ENCODE measurements at places on chromosomes 1 and 21. TPM values are rescaled to one million over a fixed set of nuclear protein-coding genes. Genes with fewer than 3 reads are reported as not detected.

DNA sequence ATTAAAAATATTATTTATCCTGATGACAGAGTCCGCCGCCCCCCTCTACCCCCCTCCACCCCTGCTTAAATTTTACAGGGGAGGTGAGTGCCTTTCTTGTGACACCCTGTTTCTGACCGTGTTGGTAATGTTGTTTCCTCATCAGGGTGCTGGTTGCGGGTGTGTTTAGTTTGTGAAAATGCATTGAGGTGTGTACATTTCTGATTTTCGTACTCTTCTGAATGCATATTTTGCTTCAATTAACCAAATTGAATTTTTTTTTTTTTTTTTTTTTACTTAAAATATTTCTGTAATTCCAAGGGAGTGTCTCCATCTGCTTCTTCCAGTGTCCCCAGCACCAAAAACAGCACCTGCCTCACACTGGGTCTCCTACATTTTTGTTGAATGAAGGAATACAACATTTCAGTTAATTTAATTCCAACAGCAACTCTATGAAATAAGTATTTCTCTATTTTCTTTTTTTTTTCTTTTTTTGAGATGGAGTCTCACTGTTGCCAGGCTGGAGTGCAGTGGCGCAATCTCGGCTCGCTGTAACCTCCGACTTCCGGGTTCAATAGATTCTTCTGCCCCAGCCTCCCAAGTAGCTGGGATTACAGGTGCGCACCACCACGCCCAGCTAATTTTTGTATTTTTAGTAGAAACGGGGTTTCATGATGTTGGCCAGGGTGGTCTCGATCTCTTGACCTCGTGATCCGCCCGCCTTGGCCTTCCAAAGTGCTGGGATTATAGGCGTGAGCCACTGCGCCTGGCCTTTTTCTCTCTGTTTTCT lies 5.6 kb upstream of the SLC2A1 start:
- no peak for DNase-seq
- peaks cover 6% of the 10 kb centered on the region for H3K27me3 ChIP-seq
- no peaks in the 10 kb centered on the region for H3K36me3 ChIP-seq
- H3K27ac ChIP-seq, result no peak overlapping the region

DNA sequence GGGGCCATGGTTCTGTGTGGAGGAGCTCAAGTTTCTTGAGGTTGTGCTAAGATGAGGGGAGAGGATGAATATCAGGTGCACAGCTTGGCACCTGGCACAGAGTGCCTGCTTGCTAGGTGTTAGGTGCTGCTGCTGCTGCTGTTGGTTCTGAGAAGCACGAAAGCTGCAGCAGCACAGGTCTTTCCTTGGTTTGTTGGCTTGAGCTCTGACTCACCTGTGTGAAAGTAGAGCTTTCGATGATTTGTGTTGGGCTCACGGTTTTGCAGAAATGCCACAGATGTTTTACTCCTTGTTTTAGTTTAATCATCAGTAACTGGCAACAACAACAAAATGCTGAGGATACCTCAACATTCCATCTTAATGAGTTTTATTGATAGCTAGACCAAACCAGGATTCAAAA lies 221.6 kb downstream of the BRINP2 start:
- no peak overlapping the region for H3K27ac ChIP-seq
- H3K27me3 ChIP-seq, result no peaks in the 10 kb centered on the region
- no peak for DNase-seq

DNA sequence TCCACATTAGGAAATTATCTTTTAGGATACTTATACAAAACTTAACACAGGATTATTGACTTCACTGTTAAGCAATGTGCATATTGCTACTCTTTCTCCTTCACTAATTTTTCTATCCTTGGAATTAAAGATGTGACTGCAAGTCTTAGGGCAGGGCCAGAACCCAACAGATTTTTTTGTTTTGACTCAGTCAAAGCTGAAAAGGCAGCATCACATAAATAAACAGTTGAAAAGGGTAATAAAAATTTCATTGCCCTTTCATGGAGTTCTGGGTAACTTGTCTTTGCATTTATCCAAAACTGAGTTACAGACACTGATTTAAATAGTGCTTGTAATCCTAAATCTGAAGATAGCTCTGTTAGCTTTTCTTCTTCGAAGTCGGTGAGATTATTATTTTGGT lies 1.9 kb upstream of the TMEM35B start:
- no peak overlapping the region for H3K27ac ChIP-seq
- peaks cover 37% of the 10 kb centered on the region for H3K4me1 ChIP-seq
- no peak overlapping the region for H3K4me3 ChIP-seq
- peaks cover 16% of the 10 kb centered on the region for H3K36me3 ChIP-seq
- H3K27me3 ChIP-seq, result no peaks in the 10 kb centered on the region

- no peaks in the 10 kb centered on the region for H3K36me3 ChIP-seq
- no peak overlapping the region for H3K4me3 ChIP-seq
- peaks cover 18% of the 10 kb centered on the region for H3K27me3 ChIP-seq
- no peak overlapping the region for H3K27ac ChIP-seq
- DNase-seq, result no peak
Observed at GRCh38 chr1:243855616-243856318, 5.7 kb upstream of the AKT3 start.

DNA sequence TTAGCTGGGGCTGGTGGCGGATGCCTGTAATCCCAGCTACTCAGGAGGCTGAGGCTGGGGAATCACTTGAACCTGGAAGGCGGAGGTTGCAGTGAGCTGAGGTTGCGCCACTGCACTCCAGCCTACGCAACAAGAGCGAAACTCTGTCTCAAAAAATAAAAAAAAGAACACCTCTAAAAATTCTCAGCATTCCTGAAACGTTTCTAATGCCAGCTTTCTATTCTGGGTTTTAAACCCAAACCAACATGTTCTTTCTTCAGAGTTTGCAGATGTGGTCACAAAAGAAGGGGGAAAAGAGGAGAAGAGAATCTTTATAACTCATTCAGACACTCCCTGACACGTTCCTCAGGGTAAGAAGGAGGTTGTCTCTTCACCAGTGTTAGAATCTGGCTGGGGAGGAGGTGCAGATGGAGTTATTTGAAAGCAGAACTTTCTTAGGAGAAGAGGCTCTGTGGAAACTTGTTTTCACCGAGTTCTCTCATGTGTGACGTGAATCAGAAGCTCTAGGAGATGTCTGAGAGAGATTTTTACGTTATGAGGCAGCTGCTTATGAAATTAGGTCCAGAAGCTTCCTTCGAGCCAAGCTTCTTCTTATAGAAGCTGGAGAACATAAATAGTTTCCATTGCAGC lies 17.8 kb upstream of the CNR2 start:
- DNase-seq, result no peak
- peaks cover 3% of the 10 kb centered on the region for H3K27me3 ChIP-seq
- no peaks in the 10 kb centered on the region for H3K4me1 ChIP-seq
- H3K27ac ChIP-seq, result no peak overlapping the region
- H3K4me3 ChIP-seq, result no peak overlapping the region
- no peaks in the 10 kb centered on the region for H3K36me3 ChIP-seq

DNA sequence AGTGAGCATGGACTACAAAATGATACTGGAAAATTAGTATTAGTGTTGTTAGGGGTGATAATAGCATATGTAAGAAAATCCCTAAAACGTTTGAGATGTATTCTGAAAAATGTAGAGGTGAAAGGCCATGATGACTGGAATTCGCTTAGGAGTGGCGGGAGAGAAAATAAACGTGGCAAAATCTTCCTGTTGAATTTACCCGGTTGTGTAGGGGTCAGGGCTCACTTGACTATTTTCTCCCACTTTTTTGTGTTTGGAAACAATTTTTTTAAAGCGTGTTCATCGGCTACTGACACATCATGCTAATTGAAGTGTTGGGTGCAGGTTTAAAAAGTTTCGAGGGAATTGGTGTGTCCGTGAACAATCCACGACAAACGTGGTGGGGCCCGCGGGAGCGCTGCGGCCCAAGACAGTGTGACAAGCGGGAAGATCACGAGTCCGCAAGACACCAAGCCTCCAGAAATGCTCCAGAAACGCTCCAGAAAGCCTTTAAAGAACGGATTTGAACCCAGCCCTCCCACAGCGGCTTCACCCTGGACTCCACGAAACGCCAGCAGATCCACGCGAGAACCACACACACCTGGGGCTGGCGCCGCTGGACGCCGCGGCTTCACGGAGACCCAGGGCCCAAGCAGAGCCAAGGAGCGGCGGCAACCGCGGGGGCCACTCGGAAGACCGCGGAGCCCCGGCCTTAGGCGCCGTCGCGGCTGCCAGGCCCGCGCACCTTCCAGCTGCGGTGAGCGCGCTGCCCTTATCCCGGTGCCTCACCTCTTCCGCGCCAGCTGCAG lies 573 bp downstream of the PSMG1 start:
- H3K27ac ChIP-seq, result peak overlapping the region; percentile 97
- no peak for DNase-seq
- peaks cover 56% of the 10 kb centered on the region for H3K4me1 ChIP-seq
- H3K27me3 ChIP-seq, result no peaks in the 10 kb centered on the region

Gene LRRC3
- 2.9 TPM for total RNA-seq

DNA sequence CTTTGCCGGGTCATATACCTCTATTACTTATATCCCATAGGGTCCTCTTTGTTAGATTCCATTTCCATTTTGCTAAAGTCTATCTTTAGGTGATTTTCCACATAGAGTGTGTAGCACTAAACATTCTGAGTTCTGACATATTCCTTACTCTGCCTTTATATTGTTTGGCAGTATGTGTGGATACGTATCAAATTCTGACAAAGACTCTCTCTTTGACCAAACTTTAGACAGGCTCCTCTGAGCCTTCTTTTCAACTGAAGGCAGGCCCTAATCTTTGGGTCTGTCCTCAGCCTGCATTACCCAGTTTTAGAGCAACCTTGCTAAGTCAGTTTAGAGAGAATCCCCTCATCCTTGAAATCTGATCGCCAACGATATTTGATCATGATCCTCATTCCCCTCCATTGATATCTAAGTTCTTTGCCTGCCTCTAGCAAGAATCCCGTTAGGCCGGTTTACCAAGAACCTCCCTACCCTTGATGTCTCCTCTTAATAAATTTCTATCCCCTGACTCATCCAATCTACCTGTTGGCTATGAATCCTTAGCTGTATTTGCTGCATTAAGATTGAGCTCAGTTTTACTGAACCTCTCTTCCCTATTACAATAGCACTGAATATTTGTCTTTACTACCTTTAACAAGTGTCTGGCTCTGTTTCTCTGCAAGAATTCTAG lies 10.4 kb upstream of the PPT1 start:
- H3K4me3 ChIP-seq, result no peak overlapping the region
- peaks cover 3% of the 10 kb centered on the region for H3K4me1 ChIP-seq
- peaks cover 13% of the 10 kb centered on the region for H3K27me3 ChIP-seq
- peaks cover 8% of the 10 kb centered on the region for H3K36me3 ChIP-seq
- no peak overlapping the region for H3K27ac ChIP-seq
